ENCODE measurements at places on chromosomes 5 and 9.
A peak's percentile ranks its signal among the peaks of the same experiment; 100 is the strongest.

GRCh38 chr5:1538741-1539392 is 15.1 kb upstream of the LPCAT1 start:
- DNase-seq, result no peak

DNA sequence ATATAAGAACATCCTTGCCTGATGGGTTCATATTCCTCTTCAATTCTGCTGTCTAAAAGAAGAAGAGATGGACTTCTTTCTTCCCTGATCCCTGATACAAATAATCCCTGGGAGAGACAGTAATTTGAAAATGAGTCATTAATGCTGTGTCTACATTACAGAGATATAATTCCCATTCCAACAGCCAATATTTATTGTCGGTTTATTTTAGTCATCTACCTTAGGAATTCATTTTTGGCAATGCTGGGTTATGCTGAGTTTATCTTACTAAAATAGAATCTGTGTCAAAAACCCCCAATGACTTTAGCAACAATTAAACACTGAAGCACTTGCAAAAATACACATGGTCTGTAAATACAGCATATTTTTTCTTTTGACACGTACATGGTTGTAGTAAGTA is 23.9 kb downstream of the ZNF474 start:
- DNase-seq, result no peak

DNA sequence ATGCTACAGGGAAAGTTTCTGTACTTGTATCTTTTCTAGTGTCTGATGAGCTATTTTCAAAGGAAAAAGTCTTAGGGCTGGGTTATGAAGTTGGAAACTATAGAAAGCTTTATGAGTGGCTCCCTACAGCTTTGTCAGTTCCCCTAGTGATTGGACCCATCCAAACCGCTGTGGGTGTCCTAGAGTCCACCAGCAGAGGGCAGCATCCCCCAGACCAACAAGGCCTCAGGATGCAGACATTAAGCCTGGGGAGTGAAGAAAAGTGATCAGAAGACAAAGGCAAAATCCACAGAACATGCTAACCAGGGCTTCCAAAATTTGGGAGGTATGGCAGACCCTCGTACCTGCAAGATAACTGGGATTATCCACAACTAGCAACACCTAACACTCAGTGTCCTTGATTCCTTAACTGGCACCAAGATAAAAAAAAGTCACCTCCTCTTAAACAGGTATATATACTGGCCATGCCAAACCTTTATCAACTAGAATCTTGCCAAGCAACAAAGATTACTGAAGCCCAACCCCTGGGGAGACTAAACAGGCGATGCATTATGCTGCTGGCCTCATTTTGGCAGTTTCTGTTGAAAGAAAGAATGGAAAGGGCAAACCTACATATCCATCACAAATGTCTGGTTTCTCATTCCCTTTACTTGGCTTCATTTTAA is 110.4 kb upstream of the NR5A1 start:
- peak; percentile 58 for DNase-seq

DNA sequence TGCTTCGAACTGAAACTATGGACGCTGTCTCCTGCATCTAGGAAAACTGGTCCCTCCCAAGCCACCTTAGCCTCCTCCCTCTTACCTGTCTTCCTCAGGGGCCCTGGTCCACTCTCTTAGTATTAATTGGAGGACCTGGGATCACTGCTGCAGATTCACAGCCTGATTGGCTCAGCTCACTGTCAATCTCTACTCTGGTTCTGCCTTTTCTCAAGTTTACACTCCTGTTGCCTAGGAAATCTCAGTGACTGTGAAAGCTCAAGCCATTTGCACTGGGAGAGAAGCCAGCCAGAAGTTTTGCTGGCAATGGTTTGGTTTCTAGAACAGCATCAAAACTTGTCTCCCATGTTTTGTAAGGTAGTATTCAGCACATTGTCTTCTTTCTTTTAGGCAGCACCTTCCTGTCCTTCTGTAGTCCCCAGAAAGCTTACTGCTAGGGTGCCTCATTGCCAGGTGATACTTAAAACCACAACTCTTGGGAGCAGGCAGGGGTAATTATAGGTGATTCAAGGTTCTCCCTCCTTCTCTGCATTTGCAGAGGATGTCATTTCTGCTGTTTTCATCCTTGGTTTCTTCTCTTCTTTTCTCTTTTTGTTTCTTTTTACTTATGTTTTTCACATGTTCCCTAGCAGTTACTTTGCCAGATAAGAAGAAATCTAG is at the start of gene CAPSL:
TSS of gene CAPSL (minus strand) at position 55 of the 660 bp plus-strand sequence. CDS start 17,502 bp downstream, outside the sequence.
- no peak for DNase-seq

DNA sequence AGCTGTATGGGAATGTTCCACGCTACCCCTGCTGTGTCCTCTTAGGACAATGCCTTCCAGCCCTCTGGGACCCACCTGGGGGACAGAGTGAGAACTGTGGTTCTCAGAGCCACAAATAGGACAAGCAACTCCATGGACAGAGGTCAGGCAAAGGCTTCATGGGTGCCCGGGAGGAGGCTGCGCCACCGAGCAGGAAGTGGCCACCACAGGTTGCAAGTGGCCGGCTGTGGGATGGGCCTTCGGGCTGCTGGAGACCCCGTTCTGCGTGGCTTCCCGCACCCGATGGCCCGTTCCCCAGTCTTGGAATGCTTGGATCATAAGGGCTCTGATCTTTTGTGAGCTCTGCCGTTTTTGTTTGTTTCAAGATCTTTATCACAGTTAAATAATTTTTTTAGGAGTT is 118.8 kb downstream of the BOD1 start:
- DNase-seq, result no peak

DNA sequence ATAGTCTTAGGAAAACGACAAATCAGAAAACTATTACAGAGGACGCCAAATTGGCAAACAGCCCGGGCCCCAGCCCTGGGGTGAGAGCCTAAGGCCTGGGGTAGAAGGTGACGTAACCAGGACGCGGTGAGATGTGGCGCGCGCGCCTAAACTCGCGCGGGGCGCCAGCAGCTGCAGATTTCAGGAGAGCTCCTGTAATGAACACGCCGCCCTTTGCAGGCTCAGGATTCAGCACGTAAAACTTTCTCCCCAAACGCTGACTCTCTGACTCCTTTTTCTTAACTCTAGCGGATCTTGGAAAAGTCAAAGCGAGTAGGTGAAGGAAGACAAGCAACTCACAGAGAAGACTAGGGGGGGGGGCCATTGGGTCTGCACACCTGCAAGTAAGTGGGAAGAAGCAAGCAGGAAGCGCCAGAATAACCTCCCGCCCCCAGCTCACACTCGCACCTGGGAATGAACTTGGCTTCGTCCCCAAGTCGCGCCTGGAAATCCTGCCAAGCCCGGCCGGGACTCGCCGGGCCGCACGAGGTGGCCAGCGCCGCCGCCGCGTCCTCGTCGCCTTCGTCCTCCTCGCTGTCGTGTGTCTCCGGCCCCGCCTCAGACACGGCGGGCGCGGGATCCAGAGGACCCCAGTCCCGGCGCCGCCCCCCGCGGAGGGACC is 822 bp downstream of the RASEF start:
- DNase-seq, result no peak

- DNase-seq, result no peak
Observed at GRCh38 chr9:137300567-137301080, 1.4 kb downstream of the NRARP start.

- no peak for DNase-seq
Observed at GRCh38 chr9:75000835-75001234, 27.3 kb downstream of the CARNMT1 start.

GRCh38 chr5:74576941-74577456 is 63.5 kb downstream of the ENC1 start:
- peak; percentile 12 for DNase-seq

GRCh38 chr5:113029614-113030013 is 53.0 kb downstream of the DCP2 start:
- DNase-seq, result no peak

DNA sequence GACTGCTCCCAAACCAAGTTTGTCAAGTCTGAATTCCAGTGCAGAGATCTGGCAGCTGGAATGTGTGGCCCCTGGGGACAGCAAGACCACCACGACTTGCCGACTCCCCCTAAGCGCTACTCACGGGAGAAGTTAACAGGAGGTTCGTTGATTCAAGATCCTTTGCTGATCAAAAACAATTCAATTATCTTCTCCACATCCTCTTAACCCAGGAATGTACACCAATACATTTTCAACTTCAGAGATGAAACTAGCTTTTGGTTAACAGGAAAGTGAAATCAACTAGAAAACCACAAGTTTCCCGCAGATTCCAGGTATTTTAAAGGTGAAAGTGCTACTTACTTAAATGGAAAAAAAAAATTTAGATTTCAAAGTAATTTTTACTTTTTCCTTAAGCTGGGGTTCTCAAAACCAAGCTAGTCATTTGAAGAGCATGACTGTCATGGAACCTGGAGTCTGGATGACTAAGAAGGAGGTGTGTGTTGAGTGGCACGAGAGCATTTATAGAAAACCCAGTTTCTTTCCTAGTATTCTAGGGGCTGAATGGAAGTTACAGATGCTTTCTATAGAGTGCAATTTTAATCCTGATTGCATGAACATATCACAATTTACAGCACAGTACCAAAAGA is 257.5 kb upstream of the PANK3 start:
- DNase-seq, result no peak

- DNase-seq, result no peak
Observed at GRCh38 chr5:95900383-95900958, 61.2 kb downstream of the ELL2 start.

GRCh38 chr9:77224746-77225312 is 47.5 kb downstream of the VPS13A start:
- peak; percentile 2 for DNase-seq

GRCh38 chr9:77980622-77981021 is 51.0 kb downstream of the GNAQ start:
- no peak for DNase-seq

GRCh38 chr5:1044117-1044516 is 35.5 kb downstream of the NKD2 start:
- no peak for DNase-seq

- peak; percentile 83 for DNase-seq
Observed at GRCh38 chr5:42949348-42950115, 90.6 kb downstream of the ANXA2R start.

DNA sequence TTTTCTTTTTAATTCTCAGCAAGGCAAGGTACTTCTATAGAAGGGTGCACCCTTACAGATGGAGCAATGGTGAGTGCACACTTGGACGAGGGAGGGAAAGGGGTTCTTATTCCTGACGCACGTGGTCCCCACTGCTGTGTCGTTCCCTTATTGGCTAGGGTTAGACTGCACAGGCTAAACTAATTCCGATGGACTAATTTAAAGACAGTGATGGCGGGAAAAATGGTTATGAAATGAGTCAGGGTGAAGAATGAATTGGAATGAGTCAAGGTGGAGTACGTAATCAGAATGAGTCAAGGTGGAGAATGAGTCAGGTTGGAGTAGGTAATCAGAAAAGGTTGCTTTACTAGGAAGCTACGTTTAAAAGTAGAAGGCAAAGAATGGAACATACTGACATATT is 2.1 kb upstream of the HMGCS1 start:
- DNase-seq, result no peak

GRCh38 chr5:4191703-4192102 is 596.1 kb downstream of the IRX1 start:
- no peak for DNase-seq

DNA sequence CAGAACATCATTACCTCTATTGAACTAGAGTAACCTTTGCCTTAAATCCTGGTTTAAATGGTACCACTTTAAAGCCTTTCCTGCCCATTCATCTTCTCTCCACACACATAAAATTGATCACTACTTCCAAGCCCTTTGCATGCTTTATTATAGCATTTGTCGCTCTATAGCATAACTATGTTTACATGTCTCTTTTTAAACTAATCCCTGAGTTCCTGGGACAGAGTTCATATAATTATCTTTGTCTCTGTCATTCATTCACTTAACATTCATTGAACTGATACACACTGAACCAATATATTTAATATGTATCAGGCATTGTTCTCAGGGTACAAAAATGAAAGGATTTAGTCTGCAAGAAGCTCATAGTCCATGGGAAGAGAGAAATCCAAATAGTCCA is 37.3 kb downstream of the RECK start:
- no peak for DNase-seq

DNA sequence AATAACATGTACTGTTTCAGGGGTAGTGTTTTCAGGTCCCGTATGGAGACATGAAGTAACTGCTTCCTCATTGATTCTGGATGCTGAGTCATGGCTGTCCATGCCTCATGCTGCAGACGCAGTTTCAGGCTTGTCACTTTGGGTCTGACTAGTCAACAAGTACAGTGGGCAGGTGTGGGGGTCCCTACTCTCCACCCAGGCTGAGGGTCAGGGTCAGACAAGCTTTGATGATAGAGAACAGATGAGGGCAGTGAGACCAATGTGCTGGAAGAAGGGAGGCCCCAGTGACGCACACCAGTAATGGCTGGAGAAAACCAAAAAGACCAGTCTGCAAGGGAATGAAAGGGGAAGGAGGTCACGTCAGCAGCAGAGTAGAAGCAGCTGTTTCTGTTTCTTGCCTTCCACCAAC is 80.0 kb upstream of the NFIL3 start:
- DNase-seq, result peak; percentile 74

GRCh38 chr9:89212171-89212570 is 33.6 kb upstream of the SHC3 start:
- DNase-seq, result no peak

GRCh38 chr5:139426203-139426885 is 13.0 kb downstream of the DNAJC18 start:
- DNase-seq, result no peak

DNA sequence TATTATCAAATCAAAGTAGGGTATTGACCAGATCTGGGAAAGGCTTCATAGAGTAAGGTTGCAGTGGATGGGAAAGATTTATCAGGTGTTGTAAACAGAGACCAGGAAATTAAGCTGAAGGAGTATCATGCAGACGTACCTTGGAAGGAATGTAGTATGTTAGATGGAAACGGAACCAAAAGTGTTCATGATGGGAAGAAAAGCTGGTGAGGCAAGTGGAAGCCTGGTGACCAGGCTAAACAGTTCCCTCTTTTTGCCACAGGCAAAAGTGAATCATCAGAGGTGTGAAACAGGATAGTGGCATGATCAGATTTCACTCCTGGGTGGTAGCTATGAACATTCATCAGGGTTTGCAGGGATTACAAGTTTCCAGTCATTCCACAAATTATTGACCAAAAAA is 780.1 kb upstream of the DMAC1 start:
- DNase-seq, result no peak

- no peak for DNase-seq
Observed at GRCh38 chr9:93677048-93677571, 100.7 kb downstream of the PHF2 start.

DNA sequence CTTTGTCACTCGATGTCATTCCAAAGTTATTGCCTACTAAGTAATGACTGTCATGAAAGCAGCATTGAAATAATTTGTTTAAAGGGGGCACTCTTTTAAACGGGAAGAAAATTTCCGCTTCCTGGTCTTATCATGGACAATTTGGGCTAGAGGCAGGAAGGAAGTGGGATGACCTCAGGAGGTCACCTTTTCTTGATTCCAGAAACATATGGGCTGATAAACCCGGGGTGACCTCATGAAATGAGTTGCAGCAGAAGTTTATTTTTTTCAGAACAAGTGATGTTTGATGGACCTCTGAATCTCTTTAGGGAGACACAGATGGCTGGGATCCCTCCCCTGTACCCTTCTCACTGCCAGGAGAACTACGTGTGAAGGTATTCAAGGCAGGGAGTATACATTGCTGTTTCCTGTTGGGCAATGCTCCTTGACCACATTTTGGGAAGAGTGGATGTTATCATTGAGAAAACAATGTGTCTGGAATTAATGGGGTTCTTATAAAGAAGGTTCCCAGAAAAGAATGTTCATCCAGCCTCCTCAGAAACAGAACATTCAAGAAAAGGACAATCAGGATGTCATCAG is 11.3 kb downstream of the TLR4 start:
- no peak for DNase-seq

Measured in CD14-positive monocyte (primary cell).